ENCODE measurements at places on chromosomes 5 and 9. TPM values are rescaled to one million over a fixed set of nuclear protein-coding genes. Genes with fewer than 3 reads are reported as not detected.
A peak's percentile ranks its signal among the peaks of the same experiment; 100 is the strongest.

GRCh38 chr9:133406480-133407307, 11.1 kb downstream of the REXO4 start:
- peak; percentile 32 for DNase-seq

GRCh38 chr5:60487885-60488442, 212.0 kb downstream of the DEPDC1B start:
- DNase-seq = no peak

Gene CEP120
- total RNA-seq = 14.2 TPM

- DNase-seq = no peak
These were observed 174.9 kb upstream of the PUM3 start for GRCh38 chr9:3018691-3019230.

- DNase-seq = peak; percentile 84
These were observed 320.1 kb upstream of the TARS1 start for GRCh38 chr5:33120671-33121070.

GRCh38 chr9:34328987-34329832, at the start of the genes KIF24 and NUDT2:
Gene KIF24 (minus strand): TSS chr9:34329268. CDS start chr9:34311346, 17,922 bp downstream.
Gene NUDT2 (plus strand): TSS chr9:34329569. CDS start chr9:34339040, 9,471 bp downstream.
- peak; percentile 100 for DNase-seq

Gene CNTNAP3
- 0.05 TPM for total RNA-seq

Gene SLIT3
- 0.17 TPM for total RNA-seq

Gene RARS1
- total RNA-seq = 210 TPM

Gene POMT1
- total RNA-seq = 22.8 TPM

- DNase-seq = no peak
These were observed 705.6 kb downstream of the SEMA5A start for GRCh38 chr5:8840237-8840636.

Gene SNX24
- 58.8 TPM for total RNA-seq

Gene ARID3C
- total RNA-seq = not detected

Gene OR2S2
- not detected for total RNA-seq

DNA sequence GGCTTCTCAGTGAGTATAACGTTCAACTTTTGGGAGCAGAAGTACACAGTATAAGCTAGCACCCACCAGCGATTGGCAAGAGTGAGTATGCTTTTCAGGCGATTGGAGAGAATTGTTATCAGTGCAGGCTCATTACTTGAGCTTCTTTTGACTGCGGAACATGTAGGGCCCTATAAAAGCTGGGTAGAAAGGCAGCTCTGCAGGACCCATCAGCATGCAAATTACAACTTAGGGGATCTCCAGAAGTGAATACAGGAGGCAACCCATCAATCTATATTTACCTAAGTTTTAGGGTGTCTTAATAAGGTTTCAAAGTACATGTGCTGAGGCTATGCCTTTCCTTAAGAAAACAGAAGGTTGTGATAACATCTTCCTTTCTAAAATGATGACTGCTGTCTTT, 225.0 kb downstream of the MLLT3 start:
- no peak for DNase-seq

DNA sequence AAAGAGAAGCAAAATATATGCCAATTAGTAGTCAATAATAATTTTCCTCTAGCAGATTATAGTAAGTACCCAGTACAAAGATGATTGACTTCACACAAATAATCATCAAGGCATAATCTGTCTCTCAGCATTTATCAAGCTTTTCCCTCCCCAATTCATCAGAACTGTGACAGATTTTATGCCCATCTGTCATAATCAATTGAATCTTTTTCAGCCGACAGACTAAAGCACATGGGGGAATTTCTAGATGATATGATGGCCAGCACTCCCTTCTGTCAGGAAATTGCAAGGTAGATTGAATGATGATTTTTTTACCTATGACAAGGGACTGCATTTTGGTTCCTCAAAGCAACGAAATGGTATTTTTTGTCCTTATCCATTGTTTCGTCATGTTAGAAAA, 227.1 kb upstream of the CYLC2 start:
- DNase-seq = no peak

DNA sequence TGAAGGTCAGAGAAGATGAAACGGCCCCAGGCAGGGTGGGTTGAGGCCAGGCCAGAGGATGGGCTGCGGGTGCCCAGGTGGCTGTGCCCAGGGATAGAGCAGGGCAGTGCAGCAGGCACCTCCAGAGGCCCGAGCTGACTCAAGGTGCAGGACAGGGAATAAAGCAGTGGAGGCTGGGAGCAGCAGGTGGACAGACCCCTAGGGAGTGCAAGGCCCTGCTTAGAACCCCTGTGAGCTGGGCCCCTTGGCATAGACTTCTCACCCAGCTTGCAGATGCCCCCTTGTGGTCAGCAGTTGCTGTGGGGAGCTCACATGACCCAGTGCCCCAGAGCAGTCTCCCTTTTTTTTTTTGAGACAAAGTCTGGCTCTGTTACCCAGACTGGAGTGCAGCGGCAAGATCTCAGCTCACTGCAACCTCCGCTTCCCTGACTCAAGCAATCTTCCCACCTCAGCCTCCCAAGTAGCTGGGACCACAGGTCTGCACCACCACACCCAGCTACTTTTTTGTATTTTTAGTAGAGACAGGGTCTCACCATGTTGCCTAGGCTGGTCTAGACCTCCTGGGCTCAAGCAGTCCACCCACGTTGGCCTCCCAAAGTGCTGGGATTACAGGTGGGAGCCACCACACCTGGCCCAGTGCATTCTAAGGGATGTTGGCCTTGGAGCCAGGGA, 118.8 kb downstream of the WNK2 start:
- DNase-seq = peak; percentile 58

GRCh38 chr9:98881836-98882568, 61.7 kb upstream of the COL15A1 start:
- DNase-seq = no peak

GRCh38 chr9:97487107-97487506, 14.4 kb upstream of the TMOD1 start:
- peak; percentile 22 for DNase-seq

Gene LHX6
- 0.05 TPM for total RNA-seq

- no peak for DNase-seq
These were observed 227.3 kb downstream of the DCP2 start for GRCh38 chr5:113203916-113204315.

DNA sequence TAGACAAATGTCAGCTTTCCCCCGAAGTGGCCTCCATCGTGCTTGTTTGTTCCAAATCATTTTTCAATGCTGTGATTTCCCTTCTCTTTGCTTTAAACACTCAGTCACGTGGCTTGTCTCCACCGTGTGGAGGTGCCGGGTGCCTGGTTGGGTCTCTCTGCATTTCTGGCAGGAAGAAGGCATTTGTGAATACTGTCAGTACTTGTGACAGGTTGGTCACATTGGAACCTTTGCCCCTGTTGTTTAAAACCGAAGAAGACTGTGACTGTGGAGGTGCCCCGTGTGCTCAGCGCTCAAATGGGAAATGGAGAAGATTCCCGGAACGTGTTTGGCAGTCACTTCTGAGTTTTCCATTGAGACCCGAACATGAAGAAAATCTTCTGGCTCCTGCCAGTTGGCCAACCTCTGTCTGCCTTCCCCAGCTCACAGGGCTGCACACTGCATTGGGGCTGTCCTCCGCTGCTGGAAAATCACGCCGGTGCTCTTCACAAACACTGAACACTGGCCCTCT, 74.6 kb downstream of the LMNB1 start:
- no peak for DNase-seq

- DNase-seq = peak; percentile 88
These were observed 4.4 kb upstream of the OR2S2 start for GRCh38 chr9:35962126-35962906.

- DNase-seq = no peak
These were observed 10.0 kb upstream of the ZNF131 start for GRCh38 chr5:43110606-43111170.

- no peak for DNase-seq
These were observed 1099.9 kb upstream of the DMAC1 start for GRCh38 chr9:8899511-8899910.

GRCh38 chr5:151270599-151270998, 17.6 kb downstream of the GM2A start:
- DNase-seq = peak; percentile 31

GRCh38 chr9:91302831-91303230, 58.9 kb downstream of the AUH start:
- peak; percentile 93 for DNase-seq

DNA sequence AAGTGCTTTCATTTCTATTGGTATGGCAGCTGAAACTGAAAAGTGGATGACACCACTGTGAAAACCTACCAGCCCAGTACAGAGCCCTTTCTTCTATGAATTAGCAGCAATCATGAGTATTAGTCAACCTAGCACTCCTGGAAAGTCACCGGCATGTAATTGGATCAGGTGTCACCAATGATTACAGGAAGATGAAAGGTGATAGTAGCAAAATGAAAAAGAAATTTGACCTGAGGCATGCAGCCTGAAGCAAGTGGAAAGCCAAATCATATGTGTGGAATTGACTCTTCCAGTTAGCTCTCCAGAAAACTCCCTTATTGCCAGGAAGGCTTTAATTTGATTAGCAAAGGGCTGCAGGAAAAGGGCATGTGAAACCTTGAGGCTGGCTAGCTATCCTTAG, 81.2 kb upstream of the NAA35 start:
- DNase-seq = peak; percentile 17

Gene PTGER4
- total RNA-seq = 4.7 TPM

GRCh38 chr9:130296783-130297055, 31.2 kb downstream of the HMCN2 start:
- DNase-seq = no peak

Gene EGFL7
- total RNA-seq = 18.0 TPM

- no peak for DNase-seq
These were observed 64.5 kb downstream of the ENTREP1 start for GRCh38 chr9:69389437-69389995.

DNA sequence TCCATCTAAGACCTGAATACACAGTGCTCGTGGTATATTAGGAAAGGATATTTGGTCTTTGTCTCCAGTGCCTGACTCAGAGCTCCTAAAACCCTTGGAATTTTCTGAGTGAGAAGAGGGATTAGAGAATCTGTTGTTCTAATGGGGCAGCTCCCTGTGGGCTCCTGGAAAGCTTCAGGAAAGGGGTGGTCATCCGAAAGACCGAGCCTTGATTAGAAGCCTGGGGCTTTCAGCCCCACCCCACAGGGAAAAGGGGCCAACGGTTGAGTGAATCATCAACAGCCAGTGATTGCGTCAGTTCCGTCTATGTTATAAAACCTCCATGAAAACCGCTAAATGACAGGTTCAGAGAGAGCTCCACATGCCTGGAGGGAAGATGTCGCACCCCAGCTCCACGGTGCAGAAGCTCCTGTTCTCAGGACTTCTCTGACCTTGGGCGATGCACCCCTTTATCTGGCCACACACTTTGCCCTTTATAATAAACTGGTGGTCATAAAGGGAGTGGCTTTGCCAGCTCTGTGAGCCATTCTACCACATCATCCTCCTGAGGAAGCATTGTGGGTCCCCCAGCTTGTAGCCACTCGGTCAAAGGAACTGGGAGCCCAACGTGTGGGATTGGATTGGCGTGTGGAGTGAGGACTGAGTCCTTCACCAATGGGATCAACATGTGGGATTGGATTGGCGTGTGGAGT, 71.0 kb upstream of the ICE1 start:
- DNase-seq = peak; percentile 97

DNA sequence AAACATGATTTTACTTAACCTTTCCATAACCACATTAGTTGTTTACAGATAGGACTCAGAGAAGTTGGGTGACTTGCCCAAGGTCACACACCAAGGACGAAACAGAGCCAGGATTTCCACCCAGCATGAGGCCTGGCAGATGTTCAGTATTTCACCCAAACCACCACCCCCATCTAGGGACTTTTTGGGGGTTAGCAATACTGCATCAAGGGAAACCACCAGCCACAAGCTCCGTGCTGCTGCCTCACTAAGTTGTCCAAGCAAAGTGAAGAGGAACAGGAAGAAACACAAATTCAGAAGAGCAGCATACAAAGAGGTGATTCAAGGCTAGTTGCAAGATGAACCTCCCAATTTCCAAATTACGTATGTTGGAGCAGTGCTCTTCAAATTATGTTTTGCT, 219.6 kb upstream of the RORB start:
- no peak for DNase-seq

DNA sequence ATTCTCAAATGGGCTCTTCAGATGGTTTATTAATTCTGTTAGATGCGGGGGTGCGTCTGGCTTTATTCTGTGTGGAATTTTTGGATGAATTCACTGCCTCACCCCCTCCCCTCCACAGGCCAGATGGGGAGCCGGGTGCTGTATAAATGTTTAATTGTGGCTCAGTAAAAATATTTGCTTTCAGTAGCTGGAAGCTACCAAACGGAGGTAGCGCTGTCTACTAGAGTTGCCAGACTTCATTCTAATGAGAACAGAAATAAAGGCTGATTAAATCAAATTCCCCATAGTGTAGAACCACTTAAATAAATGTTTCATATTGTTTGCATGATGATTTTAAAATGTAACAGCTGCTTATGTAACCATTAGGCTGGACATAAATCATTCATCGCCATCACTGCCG, 34.5 kb upstream of the KCNMB1 start:
- no peak for DNase-seq

DNA sequence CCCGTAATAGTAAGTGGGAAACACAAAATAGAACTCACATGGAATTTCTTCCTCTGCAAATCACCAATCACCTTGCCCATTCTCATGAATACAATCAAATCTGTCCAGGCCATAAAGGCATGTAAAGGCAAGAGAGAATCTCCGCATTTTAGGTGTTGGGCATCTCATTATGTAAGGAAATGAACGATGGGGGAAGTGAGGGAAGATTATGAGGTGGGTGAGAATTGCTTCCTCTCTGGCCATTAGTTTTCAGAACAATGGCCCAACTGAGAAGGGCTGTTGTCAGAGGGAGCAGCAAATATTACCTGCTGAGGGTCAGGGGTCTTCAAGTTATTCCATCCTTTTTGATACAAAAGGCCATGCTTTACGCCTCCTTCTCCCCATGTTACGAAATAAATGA, 455.1 kb downstream of the ARHGEF28 start:
- no peak for DNase-seq

GRCh38 chr9:95974389-95974788, 98.9 kb downstream of the ERCC6L2 start:
- no peak for DNase-seq

DNA sequence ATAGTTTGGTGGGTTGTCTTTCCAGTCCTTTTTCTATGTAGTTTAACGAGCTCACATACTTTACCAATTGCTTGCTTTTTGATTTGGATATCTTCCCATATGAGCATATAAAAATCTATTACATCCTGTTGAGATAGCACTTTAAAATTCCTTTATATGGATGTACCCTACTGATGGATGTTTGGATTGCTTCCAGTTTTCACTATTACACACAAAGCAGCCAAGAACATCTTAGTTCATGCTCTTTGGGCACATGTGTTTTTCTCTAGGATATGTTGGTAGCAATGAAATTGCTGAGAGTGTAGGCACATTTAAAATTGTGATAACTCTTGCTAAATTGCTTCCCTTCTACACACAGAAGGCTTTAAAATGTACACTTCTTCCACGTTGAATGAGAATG, 56.1 kb upstream of the NTRK2 start:
- no peak for DNase-seq

- DNase-seq = peak; percentile 90
These were observed 346.9 kb upstream of the TLE4 start for GRCh38 chr9:79224672-79225433.

- no peak for DNase-seq
These were observed 151.2 kb downstream of the ZDHHC21 start for GRCh38 chr9:14542071-14542470.
